GDM1 (cell line): ENCODE measurements at places on chromosomes 12 and 14.

GRCh38 chr12:93990832-93991803, 157.3 kb upstream of the PLXNC1 start:
- DNase-seq, result no peak

DNA sequence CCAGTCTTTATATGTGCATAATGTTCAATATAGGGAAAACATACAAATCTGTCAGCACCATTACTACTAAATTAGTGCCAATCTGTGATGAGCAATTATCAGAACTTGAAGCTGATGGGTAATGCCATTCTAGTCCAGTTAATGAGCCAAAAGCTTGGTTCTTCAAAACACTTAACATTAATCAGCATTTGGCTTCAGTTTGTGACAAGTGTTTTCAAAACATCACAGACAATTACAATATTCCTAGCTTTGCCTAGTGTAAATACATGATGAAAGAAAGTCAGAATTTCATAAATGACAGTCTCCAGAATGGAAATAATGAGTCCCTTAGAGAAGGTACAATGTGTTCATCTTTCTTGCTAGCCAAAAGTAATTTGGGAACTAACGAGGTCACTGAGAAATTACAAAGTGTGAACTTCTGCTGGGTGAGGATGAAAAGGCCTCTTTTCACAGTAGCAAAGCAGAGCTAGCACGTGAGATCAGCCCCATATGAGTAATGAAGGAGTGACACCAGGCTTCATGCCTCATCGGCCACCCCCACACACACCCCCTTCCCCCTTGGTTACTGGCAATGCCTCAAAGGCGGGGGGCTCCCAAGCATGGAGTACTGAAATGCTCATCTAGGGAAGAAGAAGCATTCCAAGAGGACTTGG, 180.6 kb upstream of the EEA1 start:
- no peak for DNase-seq

DNA sequence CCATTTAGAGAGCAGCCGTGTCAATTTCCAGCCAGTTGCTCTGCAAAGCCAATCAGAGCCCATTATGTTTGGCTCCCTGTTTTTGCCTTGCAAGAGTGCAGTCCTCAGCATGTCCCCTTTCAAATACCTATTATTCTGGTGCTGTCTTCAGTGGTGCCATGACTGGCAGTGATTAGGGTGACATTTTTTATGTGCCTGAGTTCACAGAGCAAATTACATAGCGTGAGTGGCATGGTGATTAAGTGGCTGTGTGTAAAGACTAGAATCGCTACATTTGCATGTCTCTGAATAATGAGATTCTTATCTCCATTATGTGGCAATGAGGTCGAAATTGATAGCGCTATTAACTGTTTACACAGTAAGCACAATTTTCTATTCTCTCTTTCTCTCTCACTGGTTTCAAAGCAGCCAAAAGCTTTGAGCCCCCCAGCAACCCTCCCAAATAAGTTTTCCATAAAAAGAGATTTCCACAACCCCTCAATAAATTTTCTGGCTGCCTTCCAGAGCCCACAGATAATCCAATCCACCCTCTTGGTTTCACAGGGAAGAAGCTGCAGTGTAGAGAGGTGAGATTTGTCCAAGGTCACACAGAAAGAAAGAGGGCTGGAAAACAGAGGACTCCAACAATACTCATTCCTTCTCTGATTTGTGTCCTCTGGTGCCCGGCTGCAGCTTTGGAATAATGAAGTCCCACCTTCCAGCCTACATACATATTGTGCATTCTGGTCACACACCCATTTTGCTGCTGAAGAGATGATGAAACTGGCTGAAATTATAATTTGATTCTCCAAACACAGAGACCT, 58.8 kb upstream of the NUDT4 start:
- DNase-seq, result no peak

DNA sequence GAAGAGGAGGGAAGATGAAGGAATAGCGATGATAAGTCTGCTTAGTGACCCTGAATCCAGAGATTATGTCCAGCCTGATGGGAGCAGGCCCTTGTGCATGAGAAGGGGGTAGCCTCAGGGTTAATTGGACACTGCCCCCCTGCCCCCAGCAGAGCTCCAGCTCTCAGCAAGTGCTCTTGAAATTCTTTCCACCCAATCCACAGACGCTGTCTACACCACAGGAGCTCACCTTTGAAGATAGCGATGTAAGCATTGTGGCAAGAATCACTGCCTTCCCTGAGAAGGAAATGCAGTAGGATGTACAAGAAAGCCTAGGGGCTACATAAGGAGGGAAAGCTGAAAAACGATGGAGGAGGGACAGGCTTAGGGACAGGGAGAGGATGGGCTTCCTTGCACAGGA, 39.4 kb downstream of the CRACR2A start:
- DNase-seq, result no peak

- peak; percentile 55 for DNase-seq
These were observed 4.2 kb downstream of the RDH5 start for GRCh38 chr12:55724226-55724939.

GRCh38 chr14:69090187-69090789, 62.6 kb downstream of the DCAF5 start:
- DNase-seq, result peak; percentile 6

GRCh38 chr12:26239122-26239851, 43.9 kb downstream of the SSPN start:
- DNase-seq, result no peak

DNA sequence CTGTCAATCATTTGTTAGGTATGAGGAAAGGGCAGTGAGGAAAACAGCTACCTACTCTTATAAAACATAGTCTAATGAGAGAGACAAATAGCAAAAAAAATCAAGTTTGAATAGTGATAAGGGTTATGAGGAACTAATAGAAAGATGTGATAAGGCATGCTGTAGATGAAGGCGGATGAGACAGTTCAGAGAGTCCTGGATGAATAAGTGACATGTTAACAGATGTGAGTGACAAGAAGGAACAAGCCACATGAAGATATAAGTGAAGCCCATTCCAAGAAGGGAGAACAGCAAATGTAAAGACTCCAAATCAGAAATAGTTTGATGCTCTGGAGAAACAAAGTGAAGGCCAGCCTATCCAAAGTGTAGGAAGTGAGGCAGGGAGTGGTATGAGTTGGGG, 154.1 kb upstream of the SYT10 start:
- no peak for DNase-seq

DNA sequence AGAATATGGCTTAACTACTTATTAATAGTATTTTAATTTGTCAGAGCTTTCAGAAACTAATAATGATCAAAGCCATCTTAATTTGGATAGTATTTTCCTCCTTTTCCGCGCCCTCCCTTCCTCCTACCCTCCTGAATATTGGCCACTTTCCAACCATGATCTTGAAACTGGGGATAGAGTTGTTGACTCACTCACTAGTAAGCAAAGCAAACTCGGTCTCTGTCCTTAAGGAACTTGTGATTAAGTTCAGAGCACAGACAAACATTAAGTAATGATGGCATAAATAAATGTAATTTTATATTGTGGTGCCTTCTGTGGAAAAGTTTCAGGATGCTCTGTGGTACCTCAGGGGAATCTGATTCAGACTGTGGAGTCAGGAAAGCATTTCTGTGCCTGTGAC, 75.7 kb downstream of the LRRK2 start:
- no peak for DNase-seq

DNA sequence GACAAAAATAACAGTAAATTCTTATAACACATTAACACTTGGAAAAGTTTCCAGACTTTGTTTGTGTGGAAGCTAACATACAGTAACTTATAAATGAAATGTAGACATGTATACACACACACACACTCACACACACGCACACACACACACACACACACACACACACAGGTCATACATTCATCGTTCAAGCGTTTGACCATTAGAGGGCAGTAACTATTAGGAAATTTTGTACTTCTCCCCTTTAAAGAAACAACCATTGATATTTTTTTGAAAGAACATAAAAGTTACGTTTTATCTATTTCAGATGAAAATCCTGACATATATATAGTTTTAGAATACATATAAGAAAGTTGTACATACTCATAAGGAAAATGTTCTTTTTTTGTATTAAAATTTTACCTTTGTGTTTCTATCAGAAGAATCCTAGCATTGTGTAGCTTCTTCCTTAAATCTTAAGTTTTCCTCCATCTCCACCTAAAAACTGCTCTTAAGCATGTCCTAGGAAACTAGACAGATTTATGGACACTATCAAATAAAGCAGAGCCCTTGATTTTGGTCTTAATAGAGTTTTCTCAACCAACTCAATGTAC, 29.0 kb downstream of the PTPRQ start:
- DNase-seq, result no peak

DNA sequence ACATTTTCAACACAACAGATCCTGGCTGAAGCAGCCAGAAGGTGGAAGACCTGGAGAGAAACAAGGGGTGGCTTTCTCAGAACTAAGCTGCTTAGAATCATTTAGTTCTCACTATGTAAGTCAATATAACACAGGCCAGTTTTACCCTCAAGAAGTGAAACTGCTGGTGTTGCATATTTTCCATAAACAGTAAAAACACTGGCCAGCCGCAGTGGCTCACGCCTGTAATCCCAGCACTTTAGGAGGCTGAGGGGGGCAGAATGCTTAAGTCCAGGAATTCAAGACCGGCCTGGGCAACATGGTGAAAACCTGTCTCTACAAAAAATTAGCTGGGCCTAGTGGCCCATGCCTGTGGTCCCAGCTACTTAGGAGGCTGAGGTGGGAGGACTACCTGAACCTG, 11.6 kb downstream of the STX2 start:
- DNase-seq, result no peak
